ENCODE measurements at places on chromosomes 13 and 19. TPM values are rescaled to one million over a fixed set of nuclear protein-coding genes. Genes with fewer than 3 reads are reported as not detected.

The FCAR gene
- total RNA-seq: not detected

The PROZ gene
- not detected for total RNA-seq

The SBK3 gene
- total RNA-seq: not detected

The TEX101 gene
- not detected for total RNA-seq

The SIGLEC12 gene
- not detected for total RNA-seq

The SYNGR4 gene
- not detected for total RNA-seq

The LSR gene
- 0.37 TPM for total RNA-seq

The RTBDN gene
- not detected for total RNA-seq

The C1QTNF9 gene
- total RNA-seq: not detected

The FXYD7 gene
- not detected for total RNA-seq

The NDUFA7 gene
- 28.9 TPM for total RNA-seq

The PDX1 gene
- not detected for total RNA-seq

The NCR1 gene
- not detected for total RNA-seq

The TRPC4 gene
- total RNA-seq: 17.2 TPM

The AP1M1 gene
- total RNA-seq: 76.1 TPM

The ITGBL1 gene
- total RNA-seq: 634 TPM

The RYR1 gene
- under 0.01 TPM for total RNA-seq

The ZNF439 gene
- 6.7 TPM for total RNA-seq

The ZNF320 gene
- total RNA-seq: 7.7 TPM

The SLC17A7 gene
- under 0.01 TPM for total RNA-seq

The MYH14 gene
- total RNA-seq: not detected

The TMEM145 gene
- not detected for total RNA-seq

The ADGRE3 gene
- not detected for total RNA-seq

The EXOC3L2 gene
- not detected for total RNA-seq

The LILRB2 gene
- not detected for total RNA-seq

The RAB3A gene
- 6.6 TPM for total RNA-seq

The FCGBP gene
- total RNA-seq: 0.13 TPM

The MBD3L3 gene
- total RNA-seq: not detected

The CEACAM3 gene
- total RNA-seq: not detected

The KCNRG gene
- 5.9 TPM for total RNA-seq

The CYP2F1 gene
- not detected for total RNA-seq

The ZNF626 gene
- total RNA-seq: 9.5 TPM

The ZNF285 gene
- total RNA-seq: 4.0 TPM

The SUPT20H gene
- 38.2 TPM for total RNA-seq

The SIRT6 gene
- total RNA-seq: 15.5 TPM

The BST2 gene
- 28.2 TPM for total RNA-seq

The LGALS4 gene
- not detected for total RNA-seq

The RASGRP4 gene
- total RNA-seq: not detected

The EEF2 gene
- 2,659 TPM for total RNA-seq

The IZUMO2 gene
- total RNA-seq: not detected

The LRRC8E gene
- total RNA-seq: 5.5 TPM

The RDH13 gene
- 7.3 TPM for total RNA-seq

The NANOS3 gene
- not detected for total RNA-seq

The KLHL1 gene
- not detected for total RNA-seq

The NLRP4 gene
- not detected for total RNA-seq

The GNA15 gene
- 0.19 TPM for total RNA-seq

The RGL3 gene
- 3.7 TPM for total RNA-seq

The DENND1C gene
- total RNA-seq: not detected

The CYP4F12 gene
- not detected for total RNA-seq

The RPL18A gene
- total RNA-seq: 1,055 TPM

The CYP2A7 gene
- total RNA-seq: not detected

The PTH2 gene
- total RNA-seq: not detected

The RLN3 gene
- not detected for total RNA-seq
